ENCODE measurements at places on chromosomes 4 and X.

DNA sequence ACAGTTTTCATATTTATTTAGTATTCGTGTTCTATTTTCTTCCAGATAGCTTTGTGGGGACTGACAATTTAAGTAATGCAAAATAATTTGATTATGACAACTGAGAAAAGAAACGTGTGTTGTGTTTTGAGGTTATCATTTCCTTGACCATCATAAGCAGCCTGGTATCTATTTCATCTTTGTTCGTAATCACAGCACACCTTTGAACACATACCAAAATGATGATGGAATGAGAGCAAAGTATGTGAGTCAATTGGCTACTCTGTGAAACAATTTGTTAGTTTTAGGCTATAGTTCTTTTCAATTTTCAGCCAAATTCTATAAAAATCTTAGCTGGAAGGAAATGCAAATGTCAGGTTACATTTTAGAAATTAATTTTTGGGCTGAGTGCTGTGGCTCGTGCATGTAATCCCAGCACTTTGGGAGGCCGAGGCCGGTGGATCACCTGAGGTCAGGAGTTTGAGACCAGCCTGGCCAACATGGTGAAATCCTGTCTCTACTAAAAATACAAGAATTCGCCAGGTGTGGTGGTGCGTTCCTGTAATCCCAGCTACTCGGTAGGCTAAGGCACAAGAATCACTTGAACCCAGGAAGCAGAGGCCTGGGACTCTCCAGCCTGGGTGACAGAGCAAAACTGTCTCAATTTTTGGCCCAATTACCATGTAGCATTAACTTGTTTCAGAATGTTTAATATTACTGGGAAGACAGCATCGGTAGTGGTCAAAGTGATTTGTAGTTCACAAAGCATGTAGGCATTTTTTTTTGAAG lies 1.1 kb upstream of the DUSP21 start:
- DNase-seq: no peak

DNA sequence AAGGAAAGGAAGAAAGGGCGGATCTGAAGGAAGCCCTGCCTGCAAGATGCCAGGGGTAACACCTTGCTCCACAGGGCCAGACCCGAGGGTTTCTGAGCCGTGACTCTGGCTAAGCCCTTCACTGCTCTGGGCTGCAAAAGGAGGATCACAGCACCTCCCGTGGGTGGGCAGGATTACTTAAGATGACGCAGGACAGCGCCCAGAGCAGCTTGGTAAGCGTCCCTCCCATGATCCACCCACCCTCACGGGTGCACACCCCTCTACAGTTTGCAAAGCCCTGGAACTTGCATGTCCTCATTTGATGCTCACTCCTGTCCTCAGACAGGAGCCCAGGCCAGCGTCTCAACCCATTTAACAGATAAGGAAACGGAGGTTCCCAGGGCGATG lies 64.9 kb downstream of the CRMP1 start:
- DNase-seq: no peak

GRCh38 chrX:48802089-48802904 lies 430 bp downstream of the HDAC6 start:
- peak; percentile 61 for DNase-seq

GRCh38 chr4:1813915-1814314 lies 20.8 kb downstream of the FGFR3 start:
- DNase-seq: no peak

DNA sequence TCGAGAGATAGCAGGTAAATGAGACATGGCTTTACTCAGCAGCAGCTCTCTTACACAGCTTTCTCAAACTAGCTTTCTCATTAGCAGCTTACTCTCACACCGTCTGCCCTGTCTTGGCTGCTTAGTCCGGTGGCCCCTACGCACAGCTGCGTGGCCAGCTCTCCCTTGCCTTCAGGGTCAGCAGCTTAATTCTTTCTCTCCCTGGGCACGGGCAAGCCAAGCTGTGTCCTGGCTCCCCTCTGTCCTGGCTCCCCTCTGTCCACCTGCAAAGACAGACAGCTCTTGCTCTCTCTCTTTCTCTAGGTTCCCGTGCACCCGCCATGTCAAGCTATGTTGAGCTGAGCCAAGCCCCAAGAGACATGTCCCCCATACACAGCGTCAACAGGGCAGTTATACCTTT lies 39.4 kb downstream of the ZNF185 start:
- no peak for DNase-seq

- DNase-seq: no peak
These were observed 21.4 kb upstream of the SEL1L3 start for GRCh38 chr4:25884031-25884782.
